ENCODE measurements at places on chromosomes 3 and 15.

DNA sequence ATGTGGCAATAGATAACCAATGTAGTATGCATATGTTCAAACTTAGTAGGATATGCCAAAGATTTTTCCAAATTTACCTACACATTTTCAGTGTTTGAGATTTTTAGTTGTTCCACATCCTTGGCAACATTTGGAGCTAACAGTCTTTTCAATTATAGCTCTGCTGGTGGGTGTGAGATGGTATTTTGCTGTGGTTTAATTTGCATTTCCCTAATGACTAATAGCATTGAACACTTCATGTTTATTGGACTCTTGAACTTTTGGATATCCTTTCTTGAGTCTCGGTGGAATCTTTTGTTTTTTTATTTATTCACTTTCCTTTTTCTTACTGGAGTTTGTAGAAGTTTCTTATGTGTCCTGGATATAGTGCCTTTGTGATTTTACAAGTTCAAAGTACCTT is 11.0 kb upstream of the ILDR1 start:
- no peak for DNase-seq

DNA sequence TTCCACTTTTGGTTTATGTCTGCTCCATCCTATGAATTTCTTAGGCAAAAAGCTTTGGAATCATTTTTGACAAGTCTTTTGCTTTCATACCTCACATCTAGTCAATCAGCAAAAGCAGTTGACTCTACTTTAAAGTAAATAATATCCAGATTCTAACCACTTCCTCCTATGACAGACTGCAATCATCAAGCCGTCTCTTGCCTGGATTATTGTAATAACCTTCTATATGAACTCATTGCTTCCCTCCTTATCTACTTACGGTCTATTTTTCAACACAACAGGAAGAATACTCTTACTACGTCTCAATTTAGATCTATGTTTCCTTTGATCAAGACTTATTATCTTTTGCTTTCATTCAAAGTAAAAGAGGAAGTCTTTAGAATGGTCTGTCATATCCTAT is 20.7 kb downstream of the CLDN1 start:
- DNase-seq = no peak

- no peak for DNase-seq
These were observed 6.6 kb upstream of the CCR8 start for GRCh38 chr3:39322936-39323335.

DNA sequence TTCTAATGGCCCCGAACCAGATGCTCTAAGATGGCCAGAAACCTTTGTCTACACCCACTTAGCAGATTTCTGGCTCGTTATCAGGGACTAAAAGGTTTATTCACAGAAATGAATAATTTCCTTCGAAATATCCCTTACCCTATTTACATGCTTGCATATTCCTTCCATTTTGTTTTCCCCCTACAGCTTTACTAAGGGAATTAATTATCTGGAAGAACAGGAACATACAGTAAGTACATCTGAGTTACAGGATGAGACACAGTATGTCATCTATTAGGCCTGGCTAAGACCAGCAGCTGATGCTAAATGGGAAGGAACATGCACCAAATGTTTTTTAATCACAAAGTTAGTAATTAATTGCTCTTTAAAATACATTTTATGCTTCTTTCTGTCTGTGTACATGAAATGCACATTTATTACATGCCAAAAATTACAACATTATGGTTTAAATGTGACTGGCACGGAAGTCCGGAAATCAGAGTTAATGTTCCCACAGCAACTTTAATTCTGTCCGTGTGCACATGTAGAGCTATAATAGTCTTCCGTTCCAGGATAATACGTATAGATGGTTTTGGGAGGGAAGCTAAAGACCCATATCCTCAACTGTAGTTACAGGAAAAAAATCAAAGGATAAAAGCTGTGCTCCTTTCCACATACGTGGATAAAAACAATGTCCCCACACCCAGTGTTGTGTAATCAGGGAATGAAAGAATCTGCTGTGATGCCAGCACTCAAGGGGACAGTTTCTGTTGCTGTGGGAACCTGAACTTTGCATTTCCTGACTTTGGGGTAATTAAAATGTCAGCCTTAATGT is 82.0 kb downstream of the TIGIT start:
- DNase-seq = peak; percentile 59

DNA sequence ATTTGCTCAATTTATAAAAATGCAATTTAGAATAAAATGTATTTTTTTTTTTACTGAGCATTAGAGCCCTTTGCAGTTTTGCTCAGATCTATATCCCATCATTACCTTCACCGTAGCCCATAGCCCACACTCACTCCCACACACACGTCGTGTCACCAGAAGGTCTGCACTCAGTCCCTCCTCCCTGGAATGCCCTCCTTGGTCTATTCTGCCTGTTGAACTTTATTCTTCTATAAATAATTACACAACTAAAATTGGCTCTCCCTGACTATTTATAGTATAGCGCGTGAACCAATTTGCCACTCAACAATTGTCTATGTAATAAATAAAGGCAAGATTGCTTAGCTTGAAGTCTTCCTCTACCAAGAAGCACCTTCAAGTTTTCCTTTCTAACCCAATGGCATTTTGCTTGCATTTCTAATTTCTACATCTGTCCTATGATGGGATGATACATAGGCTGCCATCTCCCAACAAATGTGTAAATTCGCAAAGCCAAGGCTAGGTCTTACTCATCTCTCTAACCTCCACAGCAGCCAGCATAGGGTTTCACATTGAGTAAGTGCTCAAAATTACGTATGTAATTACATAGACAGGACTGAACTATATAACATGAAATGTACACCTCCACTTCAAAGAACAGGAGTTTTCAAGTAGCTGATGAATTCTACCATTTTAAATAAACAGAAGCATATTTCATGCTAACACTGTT is 172.0 kb upstream of the HES1 start:
- DNase-seq = no peak

DNA sequence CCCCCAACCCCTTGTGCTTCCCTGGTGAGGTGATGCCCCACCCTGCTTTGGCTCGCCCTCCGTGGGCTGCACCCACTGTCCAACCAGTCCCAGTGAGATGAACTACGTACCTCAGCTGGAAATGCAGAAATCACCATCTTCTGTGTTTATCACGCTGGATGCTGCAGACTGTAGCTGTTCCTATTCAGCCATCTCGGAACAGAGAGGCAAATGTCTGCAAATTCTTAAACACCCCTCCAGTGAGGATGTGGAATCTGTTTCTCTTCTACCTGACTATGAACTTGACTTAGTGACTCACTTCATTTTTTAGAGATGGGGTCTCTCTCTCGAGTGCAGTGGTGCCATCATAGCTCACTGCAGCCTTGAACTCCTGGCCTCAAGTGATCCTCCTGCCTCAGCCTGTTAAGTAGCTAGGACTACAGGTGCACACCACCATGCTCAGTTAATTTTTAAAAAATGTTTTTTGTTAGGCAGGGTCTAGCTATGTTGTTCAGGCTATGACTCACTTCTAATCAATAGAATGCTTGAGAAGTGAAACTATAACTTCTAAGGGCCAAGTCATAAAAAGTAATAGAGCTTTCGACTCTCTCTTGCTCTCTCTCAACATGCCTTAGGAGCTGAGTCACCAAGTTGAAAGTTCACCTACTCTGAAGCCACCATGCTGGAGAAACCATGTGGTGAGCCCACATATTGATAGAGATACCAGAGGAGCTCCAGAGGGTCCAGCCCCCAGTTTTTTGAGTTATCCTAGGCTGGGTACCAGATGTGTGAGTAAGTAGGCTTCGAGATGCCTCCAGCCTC is 11.5 kb upstream of the PARP14 start:
- peak; percentile 47 for DNase-seq

GRCh38 chr15:44308415-44308814 is 19.9 kb downstream of the GOLM2 start:
- no peak for DNase-seq

GRCh38 chr3:143775459-143775858 is 72.8 kb downstream of the SLC9A9 start:
- DNase-seq = peak; percentile 74

DNA sequence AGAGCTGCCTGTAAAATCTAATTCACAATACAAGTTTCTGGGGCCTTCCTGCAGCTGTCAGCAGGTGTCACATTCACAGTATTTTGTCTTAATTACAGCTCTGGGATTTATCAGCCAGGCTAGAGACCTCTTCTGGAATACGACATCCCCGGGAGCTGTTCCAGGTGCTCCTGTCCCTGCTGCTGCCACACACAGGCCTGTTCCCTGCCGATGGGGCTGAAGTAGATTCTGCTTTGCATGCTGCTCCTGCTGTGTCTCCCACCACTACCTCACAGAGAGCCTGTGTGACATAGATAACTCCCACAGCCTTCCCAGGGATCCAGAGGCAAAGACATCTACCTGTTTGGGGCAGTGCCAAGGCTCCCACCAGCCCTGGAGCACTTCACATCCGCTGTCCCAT is 20.4 kb downstream of the COLQ start:
- DNase-seq = no peak

GRCh38 chr3:23085261-23085660 is 117.9 kb upstream of the UBE2E2 start:
- no peak for DNase-seq

DNA sequence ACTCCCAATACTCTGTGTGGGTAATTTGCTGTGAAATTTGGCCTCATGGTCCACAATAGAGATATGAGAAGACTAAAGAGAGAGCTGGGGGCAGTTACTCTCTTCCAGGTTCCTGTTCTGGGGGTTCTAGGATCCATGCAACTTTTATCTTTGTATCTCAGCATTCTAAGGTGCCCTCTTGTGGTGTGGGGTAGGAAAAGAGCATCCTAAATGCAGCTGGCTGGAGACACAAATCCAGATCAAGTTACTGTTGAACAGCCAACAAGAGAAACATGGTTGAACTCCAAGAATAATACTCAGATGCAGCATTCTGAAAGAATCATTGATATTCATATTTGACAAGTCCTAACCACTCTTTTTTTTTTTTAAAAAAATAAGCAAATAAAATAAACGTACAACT is 238.2 kb downstream of the GREM1 start:
- DNase-seq = peak; percentile 76

- peak; percentile 64 for DNase-seq
These were observed at the start of gene PIGZ for GRCh38 chr3:196968233-196969133. Gene PIGZ (minus strand): TSS chr3:196968833. CDS start chr3:196952031, 16,802 bp downstream.

DNA sequence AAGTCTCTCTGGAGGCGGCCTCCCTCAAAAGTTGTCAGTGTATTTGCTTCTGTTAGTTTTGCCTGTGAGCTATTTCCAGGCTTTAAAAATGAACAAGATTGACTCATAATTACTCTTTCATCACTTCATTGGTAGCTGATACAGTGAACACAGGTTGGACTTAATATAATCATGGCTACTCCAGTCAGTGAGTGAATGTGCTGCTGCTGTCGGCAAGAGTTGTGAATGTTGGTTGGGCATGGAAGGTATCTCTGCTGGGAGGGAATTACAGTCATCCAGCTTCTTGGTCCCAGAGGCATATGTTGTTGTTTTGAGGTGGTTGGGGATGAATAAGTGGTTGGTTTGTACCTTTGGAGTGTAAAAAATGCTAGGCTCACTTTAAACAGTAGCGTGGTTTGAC is 11.5 kb downstream of the TCF12 start:
- no peak for DNase-seq

DNA sequence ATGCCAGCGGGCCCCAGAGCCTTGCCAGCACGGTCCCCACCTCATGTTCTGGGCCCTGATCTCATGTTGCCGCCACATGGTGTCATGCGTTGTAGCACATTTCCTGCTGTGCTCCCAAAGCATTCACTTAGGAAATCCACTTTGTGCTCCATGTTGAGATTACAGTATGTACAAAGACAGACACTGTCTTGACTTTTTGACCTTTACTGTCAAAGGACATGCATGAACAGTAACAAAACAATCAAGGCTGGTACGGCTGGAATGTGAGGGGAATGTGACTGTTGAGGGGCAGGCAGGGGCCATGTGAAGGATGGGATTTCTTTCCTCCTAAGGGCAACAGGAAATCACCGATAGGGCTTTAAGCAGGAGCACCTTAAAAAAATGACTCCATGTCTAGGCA is 53.3 kb upstream of the RPL32 start:
- no peak for DNase-seq

DNA sequence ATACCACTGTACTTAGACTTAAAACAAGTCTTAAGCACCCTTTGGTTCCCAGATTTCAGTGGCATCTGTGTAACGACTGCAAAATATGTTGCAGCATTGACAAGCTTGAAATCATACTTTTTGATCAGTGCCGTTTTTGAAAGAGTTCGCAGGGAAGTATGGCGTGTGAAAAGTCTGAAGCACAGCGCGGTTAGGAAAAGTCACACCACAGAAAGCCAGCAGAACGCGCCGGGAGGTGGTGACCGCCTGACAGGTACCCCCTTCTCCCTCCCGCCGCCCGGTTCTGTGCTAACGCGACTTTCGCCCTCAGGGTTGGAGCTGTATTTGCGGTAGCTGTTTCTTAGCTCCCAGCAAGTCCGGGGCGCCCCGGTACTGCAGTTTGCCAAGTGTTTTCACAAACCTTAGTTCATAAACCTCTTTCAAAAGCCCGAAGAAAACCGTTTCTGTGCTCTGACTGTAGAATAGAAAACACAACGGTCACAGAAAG is 481 bp upstream of the CRYBG3 start:
- no peak for DNase-seq

GRCh38 chr3:99366663-99367429 is 271.5 kb upstream of the COL8A1 start:
- DNase-seq = no peak

DNA sequence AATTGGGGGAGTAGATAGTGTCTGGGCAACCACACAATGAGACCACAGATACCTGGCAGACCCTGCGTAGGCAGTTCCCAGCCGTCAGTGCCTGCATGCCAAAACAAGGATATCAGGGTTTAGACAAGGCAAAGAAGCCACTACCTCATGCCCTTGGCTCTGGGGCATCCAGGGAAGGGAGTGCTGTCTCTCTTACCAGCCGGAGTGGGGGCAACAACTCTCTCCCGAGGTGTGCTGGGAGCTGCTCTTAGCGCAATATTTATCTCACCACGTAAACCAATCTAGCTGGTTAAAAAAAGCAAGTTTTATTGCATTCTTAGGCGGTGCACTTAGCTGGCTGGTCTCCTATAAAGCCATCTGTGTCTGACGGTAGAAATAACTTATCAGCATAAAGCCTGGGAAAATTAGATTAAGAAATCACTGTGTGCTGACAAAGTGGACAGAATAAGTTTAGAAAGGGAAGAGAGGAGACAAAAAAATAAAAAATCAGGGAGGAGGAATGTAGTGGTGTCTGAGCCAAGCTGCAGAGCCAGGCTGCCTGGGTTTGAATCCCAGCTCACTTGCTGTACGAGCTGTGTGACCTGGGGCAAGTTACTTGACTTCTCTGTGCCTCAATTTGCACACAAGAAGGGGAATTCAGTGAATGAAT is 273.2 kb downstream of the PDZRN3 start:
- no peak for DNase-seq

DNA sequence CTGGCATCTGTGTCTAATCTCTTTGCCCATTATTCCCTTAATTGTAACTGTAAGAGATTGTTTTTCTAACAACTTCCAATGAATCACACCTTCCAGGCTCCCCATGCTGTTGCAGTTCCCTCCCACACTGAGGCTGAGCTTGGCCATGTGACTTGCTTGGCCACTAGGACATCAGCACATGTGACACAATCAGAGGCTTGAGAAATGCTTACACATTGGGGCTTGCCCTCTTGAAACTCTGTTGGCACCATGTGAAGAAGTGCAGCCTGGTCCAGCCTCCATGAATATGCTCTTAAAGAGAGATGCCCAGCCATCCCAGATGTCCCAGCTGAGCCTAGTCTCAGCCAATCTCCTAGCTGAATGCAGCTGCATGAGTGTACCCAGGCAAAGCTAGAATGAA is 326.8 kb upstream of the SOX2 start:
- no peak for DNase-seq

Data from AG08395 (cell line).